ENCODE measurements at places on chromosomes 11 and 22. TPM values are rescaled to one million over a fixed set of nuclear protein-coding genes. Genes with fewer than 3 reads are reported as not detected.

Gene PRODH
- 1.2 TPM for total RNA-seq

Gene KCNJ11
- total RNA-seq = 7.0 TPM

Gene MOV10L1
- not detected for total RNA-seq

Gene BIRC2
- 30.0 TPM for total RNA-seq

Gene GDPD4
- total RNA-seq = not detected

Gene CD3E
- not detected for total RNA-seq

Gene ZPR1
- 57.4 TPM for total RNA-seq

Gene VSIG10L2
- total RNA-seq = not detected

Gene TOP3B
- 14.4 TPM for total RNA-seq

Gene TH
- 0.06 TPM for total RNA-seq

Gene GLYAT
- total RNA-seq = not detected

Gene FGF3
- not detected for total RNA-seq

Gene SLC6A5
- not detected for total RNA-seq

Gene GLB1L3
- total RNA-seq = not detected

Gene SCT
- total RNA-seq = not detected

Gene FAM76B
- total RNA-seq = 8.4 TPM

Gene DRD4
- 0.34 TPM for total RNA-seq

Gene OR51B5
- total RNA-seq = not detected

Gene MYOD1
- total RNA-seq = 0.03 TPM

Gene CCDC116
- total RNA-seq = not detected

Gene EHF
- total RNA-seq = 1.4 TPM

Gene OR8D4
- not detected for total RNA-seq

Gene GAL
- 22.9 TPM for total RNA-seq

Gene OR52B2
- total RNA-seq = not detected

Gene C11orf91
- total RNA-seq = 1.2 TPM

Gene CNIH2
- 2.1 TPM for total RNA-seq

Gene CDCA5
- 73.1 TPM for total RNA-seq

Gene EMSY
- total RNA-seq = 11.2 TPM

Gene MS4A15
- not detected for total RNA-seq

Gene APOA5
- total RNA-seq = not detected

Gene FUT4
- 3.1 TPM for total RNA-seq

Gene UPK3A
- not detected for total RNA-seq

Gene IFITM2
- 58.7 TPM for total RNA-seq

Gene SPI1
- total RNA-seq = 0.10 TPM

Gene CASP5
- total RNA-seq = not detected

Gene GLYATL2
- total RNA-seq = 0.18 TPM

Gene APOA4
- total RNA-seq = not detected

Gene MS4A7
- total RNA-seq = not detected

Gene MYRF
- 19.2 TPM for total RNA-seq

Gene KCTD17
- total RNA-seq = 25.9 TPM

Gene SFI1
- 8.6 TPM for total RNA-seq

Gene C11orf16
- total RNA-seq = not detected

Gene MRGPRF
- 0.07 TPM for total RNA-seq

Gene ADAMTS15
- 7.5 TPM for total RNA-seq

Gene OR51B4
- total RNA-seq = not detected

Gene KRTAP5-2
- not detected for total RNA-seq

Gene SAA1
- 3.3 TPM for total RNA-seq

Gene TRIM49
- total RNA-seq = 0.09 TPM

Gene SYT9
- total RNA-seq = 0.12 TPM

Gene PHLDA2
- 81.8 TPM for total RNA-seq

Gene BIRC3
- 51.8 TPM for total RNA-seq

Gene CRYBB1
- total RNA-seq = not detected

Gene MGAT3
- 1.4 TPM for total RNA-seq

Gene PRAME
- 107 TPM for total RNA-seq

Gene OR2AT4
- total RNA-seq = not detected

Gene RAG2
- not detected for total RNA-seq

Gene ACRV1
- 0.12 TPM for total RNA-seq
